Esophagus muscularis mucosa (tissue), 4 donors: ENCODE measurements at places on chromosomes 4 and X. TPM values are rescaled to one million over a fixed set of nuclear protein-coding genes. Genes with fewer than 3 reads are reported as not detected.

GRCh38 chr4:16123356-16124084 lies 39.7 kb upstream of the PROM1 start:
- no peak for DNase-seq

DNA sequence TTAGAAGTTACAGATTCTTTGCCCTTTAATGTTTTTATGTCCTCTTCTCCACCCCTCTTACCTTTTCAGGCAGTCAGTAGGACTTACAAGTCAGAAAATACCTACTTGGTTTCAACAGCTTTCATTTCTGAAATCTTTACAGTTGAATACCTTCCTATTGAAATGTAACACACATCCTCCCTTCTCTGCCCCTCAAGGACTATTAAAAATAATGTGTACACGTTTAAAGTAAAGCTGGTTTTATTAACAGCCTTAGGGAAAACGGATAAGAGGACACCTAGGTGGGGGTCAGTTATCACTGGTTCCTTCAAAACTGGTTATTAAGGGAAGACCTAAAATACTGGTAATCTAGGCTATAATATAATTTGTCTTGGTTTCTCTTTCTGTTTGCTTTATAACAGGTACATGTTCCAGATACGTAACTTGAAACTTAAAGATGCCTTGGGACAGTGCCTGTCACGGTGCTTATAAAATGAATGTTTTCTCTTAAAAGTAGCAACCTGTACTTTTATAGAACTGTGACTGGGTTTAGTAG lies 1.8 kb downstream of the CCSER1 start:
- no peak for DNase-seq

DNA sequence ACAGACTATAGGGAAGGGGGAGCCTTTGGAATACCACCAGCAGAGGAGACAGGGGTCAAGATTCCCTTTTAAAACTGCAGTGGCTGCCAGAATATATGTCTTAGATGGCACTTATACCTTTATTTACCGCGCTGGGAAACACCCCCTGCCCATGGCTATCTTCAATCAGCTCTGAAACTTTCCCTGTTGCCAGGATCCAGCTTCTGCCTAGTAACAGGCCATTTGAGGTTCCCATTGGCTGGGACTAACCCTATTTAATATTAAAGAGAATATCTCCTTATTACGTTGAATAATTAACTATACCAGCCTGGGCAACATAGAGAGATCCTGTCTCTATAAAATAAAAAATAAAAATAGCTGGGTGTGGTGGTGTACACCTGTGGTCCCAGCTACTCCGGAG lies 23.8 kb downstream of the SOWAHB start:
- no peak for DNase-seq

- no peak for DNase-seq
Observed at GRCh38 chr4:35934320-35934981, 309.9 kb downstream of the ARAP2 start.

DNA sequence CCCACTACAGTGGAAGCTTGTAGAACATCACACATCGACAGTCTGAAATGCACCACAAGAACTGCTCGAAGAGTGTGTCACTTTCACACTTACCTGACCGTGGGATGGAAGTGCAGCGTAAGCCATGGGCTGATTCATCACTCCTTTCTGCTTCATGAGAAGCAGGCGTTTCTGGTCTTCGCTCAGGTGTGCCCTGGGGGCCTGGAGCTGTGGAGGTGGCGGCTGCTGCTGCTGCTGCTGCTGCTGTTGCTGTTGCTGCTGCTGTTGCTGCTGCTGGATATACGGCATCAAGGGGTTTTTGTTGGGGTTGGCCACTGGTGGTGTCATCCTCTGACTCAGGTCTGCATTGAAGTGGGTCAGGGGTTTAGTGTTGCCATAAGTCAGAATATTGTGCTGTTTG lies 223.6 kb downstream of the MGST2 start:
- no peak for DNase-seq

- no peak for DNase-seq
Observed at GRCh38 chrX:151448509-151448908, 51.5 kb downstream of the VMA21 start.

DNA sequence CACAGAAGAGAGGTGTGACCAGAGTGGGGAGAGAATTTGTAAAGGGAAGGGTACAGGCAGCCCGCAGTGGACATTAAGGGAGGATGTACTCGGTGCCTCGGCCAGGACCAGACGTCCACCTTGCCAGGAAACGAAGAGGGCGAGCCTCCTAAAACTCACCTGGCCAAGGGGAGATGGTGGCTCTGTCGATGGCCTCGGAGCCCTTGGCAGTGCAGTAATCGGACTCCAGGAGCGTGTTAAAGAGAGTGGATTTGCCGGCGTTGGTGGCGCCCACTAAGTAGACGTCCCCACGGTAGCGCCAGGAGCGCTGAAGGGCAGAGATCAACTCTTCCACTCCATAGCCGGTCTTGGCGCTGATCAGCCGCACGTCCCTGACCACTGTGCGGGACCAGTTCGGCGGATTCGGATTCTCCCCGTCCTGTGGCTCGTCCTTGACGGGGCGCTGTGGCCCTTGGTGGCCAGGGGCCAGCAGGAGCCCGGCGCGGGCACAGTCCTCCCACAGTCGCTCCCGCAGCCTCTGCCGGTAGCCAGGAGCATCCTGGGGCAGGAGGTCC lies 1.0 kb downstream of the NOA1 start:
- DNase-seq, result no peak

- no peak for DNase-seq
Observed at GRCh38 chr4:173426064-173426463, 27.1 kb upstream of the SCRG1 start.

DNA sequence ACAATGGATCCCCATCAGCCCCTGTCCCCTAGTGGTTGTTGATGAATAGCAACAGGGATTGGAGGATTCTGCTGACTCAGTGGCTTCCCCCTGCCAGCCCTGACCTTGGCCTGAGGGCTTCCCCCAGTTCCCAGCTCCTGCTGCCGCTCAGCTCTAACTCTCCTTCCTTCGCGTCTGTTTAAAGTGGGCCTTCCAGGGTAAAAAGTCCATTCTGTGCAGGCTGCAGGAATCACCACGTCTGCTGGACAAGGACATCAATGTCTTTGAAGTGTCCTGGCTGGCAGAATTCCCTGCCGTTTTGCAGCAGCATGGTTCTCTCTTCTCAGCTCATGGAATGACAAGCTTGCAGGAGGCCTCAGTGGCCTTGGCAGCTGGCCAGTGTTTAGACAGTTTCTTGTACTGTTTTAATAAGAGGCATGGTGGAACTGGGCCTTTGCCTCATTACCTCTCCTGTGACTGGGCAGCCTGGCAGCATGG lies 152.5 kb upstream of the STX18 start:
- DNase-seq, result no peak

The NDST3 gene
- not detected for total RNA-seq

The MTMR8 gene
- 1.6 TPM for total RNA-seq

The JAKMIP1 gene
- 0.57 TPM for total RNA-seq

The SOD3 gene
- 404 TPM for total RNA-seq

The OCRL gene
- 62.3 TPM for total RNA-seq

The SPON2 gene
- total RNA-seq, result 72.9 TPM

The GPR34 gene
- total RNA-seq, result 9.1 TPM
